Left ventricle myocardium superior (tissue), 1 donor: ENCODE measurements at places on chromosomes 5 and 9. TPM values are rescaled to one million over a fixed set of nuclear protein-coding genes. Genes with fewer than 3 reads are reported as not detected.
A peak's percentile ranks its signal among the peaks of the same experiment; 100 is the strongest.

DNA sequence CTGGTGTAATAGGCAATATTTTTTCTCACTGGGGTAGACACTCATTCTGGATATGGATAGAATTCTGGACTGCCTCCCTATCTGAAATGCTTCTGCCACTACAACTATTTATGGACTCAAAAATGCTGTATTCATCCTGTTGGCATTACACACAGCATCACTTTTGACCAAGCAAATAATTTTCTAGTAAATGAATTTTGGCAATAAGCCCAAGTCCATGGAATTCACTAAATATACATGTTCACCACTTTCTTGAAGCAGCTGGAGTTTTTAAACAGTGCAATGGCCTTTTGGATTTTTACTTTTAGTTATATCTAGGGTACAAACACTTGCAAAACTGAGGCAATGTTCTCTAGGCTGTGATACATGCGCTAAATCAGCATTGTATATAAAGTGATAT lies 724.9 kb upstream of the EDIL3 start:
- DNase-seq: no peak

DOCK8 gene
- 5.7 TPM for total RNA-seq

GRCh38 chr5:153525536-153525935 lies 35.1 kb downstream of the GRIA1 start:
- DNase-seq: no peak

DNA sequence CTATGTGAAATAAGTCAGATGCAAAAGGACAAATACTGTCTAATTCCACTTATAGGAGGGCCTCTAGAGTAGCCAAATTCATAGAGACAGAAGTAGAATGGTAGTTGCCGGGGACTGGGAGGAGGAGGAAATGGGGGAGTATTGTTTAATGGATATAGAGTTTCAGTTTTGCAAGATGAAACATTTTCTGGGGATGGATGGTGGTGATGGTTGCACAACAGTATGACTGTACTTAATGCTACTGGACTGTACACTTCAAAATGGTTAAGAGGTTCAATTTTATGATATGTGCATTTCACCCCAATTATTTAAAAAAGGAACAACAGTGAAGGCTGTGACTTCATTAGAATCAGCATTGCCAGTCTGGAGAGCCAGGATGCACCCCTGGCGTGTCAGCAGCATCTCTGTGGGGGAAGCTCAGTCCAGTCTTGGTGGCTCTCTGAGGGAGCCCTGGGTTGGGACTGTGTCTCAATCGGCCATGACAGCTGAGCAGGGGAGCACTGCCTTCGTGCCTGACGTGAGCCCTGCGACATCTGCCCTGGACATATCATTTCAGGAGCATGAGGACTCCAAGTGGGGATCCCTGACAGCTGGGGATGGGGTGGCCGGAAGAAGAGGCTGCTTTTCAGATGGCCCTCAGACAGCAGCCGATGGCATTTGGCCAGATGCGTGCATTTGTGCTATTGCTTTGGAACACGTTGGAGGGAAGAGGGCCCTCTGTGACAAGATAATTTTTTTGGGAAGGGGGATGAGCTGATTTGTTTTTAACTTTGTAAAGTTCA lies 130.8 kb upstream of the STC2 start:
- peak; percentile 33 for DNase-seq

STXBP1 gene
- total RNA-seq: 49.4 TPM

- no peak for DNase-seq
Observed at GRCh38 chr5:166909926-166910325, 1381.5 kb upstream of the WWC1 start.

GRCh38 chr9:115837618-115838017 lies 316.0 kb upstream of the PAPPA start:
- DNase-seq: no peak

ADAMTSL2 gene
- total RNA-seq: 5.1 TPM

CCL27 gene
- not detected for total RNA-seq
